Stimulated activated CD4-positive, alpha-beta T cell treated with anti-CD3 and anti-CD28 coated beads, Interleukin-1b, Interleukin-23, amount 100 ng/mL, for 24 hours (primary cell): ENCODE measurements at places on chromosomes 5 and 9.

DNA sequence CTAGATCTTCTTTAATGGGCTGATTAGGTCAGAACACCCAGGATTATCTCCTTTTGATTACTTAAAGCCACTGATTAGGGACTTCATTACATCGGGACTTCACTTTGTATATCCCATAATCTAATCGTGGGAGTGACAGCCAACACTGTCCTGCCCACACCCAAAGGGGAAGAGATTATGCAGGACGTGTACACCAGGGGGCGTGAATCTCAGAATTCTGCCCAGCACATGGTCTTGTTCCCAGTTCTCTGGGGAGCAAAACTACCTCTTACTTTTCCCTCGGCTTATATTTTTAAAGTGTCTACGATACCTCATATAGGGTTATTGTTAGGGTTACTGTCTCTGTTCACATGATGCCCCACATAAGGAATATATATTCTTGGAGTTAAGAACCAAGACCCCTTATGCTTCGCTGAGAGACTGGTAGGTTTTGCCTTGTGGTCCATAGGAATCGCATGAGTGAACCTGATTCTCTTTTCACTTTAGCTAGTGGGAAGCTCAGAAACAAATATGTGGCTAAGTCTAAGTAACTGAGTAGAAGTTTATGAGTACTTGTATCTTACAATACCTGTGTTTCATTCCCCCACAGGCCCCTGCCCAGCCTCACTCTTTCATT is 192.7 kb downstream of the GNA14 start:
- DNase-seq = no peak

DNA sequence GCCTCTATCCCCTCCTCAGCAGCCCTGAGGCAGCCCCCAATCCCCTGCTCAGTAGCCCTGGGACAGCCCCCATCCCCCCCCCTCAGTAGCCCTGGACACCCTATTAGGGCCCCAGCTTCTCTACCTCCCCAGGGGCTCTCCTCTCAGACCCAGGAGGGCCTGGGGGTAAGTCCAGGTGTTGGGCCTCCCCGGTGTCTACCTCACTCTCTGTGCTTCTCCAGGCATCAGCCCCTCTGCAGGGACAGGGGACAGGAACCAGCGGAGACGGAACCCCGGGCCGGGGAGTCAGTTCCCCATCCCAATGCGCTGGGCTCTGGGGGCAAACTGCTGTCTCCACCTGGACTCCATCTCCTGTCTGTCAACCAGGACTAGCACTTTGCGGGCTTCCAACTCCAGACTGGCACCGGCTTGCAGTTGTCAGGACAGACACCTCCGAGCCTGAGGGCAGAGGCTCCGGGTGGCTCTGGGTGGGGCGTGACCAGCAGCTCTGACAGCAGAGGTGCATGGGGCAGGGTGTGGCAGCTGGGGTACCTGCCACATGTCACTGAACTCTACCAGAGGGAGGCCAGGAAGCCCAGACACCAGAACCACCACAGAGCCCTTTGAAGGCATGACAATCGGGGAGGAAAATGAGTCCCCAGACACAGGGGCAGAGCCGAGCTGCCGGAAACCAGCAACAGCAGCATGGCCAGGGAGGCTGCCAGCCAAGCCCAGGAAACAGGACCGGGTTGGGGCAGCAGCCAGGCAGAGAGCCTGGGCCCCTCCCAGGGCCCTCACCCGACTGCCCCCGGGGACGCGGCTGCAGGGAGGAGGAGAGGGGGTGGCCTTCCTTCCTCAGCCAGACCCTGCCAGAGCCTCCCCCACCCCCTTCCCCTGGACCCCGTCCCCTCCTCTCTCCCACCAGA is 17.7 kb upstream of the UBAC1 start:
- DNase-seq = no peak

DNA sequence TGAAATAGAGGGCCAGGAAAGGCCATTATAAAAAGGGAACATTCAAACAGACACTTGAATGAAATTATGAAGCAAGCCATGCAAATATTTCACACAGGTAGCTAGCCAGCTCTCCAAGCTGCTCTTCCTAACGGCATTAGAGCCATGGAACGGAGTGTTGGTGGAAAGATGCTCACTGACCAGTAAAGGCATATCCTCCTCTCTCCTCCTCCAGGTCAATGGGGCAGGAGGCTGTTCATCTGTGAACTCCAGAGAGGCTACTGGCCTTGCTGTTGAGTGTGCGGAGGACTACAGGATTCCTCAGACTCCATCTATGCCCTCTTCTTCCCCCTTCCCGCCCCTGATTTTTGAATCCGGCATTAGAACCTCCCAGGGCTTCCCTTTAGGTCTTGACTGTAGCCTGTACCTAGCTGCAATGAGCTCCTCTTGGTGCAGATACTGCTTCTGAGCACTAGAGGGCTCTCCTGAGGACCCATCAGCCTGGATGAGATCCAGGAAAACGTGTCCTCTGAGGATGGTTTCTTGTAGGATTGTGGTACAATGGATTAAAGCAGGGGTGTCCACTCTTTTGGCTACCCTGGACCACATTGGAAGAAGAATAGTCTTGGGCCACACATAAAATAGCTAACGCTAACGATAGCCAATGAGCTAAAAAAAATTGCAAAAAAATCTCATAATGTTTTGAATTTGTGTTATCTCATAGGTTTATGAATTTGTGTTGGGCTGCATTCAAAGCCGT is 162.2 kb downstream of the SREK1 start:
- no peak for DNase-seq

DNA sequence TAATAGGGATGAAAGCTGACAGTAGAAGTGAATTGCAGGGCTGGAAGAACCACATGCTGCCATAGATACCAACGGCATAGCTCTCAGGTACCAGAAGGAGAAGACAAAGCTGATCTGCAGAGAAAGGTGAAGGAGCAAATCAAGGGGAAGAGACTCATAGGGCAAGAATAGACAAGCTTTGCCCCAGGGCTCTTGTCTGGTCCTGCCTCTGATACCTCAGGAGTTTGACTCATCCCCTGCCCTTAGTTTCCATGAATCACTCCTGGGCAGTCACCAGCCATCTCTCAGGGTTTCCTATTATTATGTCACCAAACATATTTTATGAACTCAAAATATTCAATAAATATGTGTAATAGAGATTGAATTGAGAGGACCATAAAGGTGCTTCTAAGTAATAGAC is 800.9 kb downstream of the DNAH5 start:
- DNase-seq = no peak

DNA sequence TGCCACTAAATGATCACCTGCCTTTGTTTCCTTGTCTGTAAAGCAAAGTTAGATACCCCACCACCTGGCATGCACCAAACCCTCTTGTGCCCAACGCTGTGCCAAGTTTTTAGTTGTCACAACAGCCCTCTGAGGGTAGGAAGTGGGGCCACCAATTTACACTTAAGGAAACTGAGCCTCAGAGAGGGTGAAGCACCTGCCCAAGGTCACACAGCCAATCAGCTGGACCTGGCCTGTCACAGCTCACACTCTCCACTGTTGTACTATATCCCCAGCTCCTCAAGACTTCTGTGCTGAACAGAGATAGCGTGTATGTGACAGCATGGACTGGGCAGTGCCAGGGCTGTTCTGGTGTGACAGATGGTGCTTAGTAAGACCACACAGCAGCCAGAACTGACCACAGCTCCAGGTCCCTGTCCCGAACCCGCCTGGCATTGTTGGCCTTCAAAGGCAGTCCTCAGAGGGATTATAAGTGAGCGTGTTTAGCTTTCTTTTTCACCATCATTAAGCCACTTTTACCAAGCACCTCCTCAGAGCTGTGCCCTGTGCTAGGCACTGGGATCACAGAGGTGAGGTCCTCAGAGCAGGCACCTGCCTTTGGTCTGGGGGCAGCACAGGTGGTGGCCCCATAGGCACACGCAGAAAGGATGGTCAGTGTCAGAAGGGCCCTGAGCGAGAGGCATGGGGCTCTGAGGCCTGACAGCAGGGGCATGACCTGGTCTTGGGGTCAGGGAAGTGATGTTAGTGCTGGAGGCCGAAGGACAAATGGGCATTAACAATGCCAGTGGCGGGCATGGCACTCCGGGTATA is 71.1 kb downstream of the COL27A1 start:
- no peak for DNase-seq

GRCh38 chr5:156534085-156534484 is 207.1 kb downstream of the SGCD start:
- DNase-seq = no peak

GRCh38 chr5:95641741-95642220 is 4.8 kb upstream of the RFESD start:
- DNase-seq = no peak

GRCh38 chr9:96500696-96501632 is 51.0 kb downstream of the HABP4 start:
- no peak for DNase-seq

DNA sequence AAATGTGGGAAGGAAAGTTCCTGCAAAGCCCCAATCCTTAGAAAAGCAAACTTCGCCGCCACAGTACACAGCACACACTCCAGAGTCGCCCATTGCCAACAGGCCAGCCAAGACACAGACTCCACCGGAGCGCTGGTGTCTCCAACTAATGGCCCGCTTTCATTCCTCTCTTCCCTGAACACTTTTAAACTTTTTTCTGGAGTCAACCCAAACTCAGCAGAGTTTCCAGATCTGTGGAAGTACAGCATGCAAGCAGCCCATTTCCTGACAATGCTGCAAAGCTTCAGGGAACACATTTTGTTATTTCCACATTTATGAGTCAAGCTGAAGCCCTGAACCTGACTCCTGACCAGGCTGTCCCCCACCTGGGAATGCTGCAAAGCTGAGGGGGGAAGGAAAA is 351.9 kb downstream of the NFIB start:
- DNase-seq = no peak

- no peak for DNase-seq
These were observed 395.4 kb downstream of the CSNK1G3 start for GRCh38 chr5:123907349-123907748.

GRCh38 chr5:169161022-169161680 is 139.8 kb downstream of the SLIT3 start:
- no peak for DNase-seq

DNA sequence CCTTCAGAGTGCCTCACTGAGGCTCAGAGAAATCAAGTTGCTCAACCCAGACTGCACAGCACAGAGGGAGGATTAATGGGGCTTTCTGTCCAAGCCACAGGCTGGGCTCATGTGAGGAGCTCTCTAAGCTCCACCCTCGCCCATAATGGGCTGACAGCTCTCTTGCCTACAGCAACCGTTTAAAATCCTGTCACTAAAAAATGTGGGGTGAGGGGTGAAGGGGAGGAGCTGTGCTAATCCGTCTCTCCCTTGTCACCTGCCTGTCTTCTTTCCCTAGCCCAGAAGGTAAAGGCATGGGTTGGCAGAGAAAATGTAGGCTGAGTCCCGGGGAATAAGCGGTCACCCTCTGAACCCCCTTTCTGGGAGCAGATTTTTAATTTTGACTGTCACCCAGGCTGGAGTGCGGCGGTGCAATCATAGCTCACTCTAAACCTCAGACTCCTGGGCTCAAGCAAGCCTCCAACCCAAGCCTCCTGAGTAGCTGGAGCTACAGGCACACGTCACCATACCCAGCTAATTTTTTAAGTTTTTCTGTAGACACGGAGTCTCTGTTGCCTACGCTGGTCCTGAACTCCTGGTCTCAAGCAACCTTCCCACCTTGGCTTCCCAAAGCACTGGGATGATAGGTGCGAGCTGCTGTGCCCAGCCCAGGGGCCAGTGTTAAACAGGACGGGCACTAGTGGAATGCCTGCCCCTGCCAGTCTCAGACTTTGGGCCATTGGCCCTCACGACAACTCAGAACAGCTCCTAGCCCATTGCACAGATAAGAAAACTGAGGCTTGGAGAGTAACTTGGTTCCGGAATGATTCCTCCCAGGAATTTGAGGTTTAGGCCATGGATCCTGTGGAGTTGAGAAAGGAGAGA is 89.5 kb downstream of the LMX1B start:
- DNase-seq = no peak

- no peak for DNase-seq
These were observed 58.1 kb downstream of the ICE1 start for GRCh38 chr5:5480481-5481111.

GRCh38 chr9:86238861-86239770 is 20.3 kb downstream of the C9orf153 start:
- DNase-seq = no peak

GRCh38 chr5:38226091-38226490 is 32.3 kb upstream of the EGFLAM start:
- DNase-seq = no peak

- DNase-seq = no peak
These were observed 124.3 kb downstream of the SUSD1 start for GRCh38 chr9:112050544-112051475.

GRCh38 chr5:56088967-56089829 is 94.4 kb upstream of the IL6ST start:
- no peak for DNase-seq

- no peak for DNase-seq
These were observed 14.4 kb upstream of the S1PR3 start for GRCh38 chr9:88976890-88977257.

GRCh38 chr9:79630521-79631403 is 59.0 kb downstream of the TLE4 start:
- no peak for DNase-seq

GRCh38 chr9:91558879-91559278 is 135.2 kb upstream of the NFIL3 start:
- no peak for DNase-seq

DNA sequence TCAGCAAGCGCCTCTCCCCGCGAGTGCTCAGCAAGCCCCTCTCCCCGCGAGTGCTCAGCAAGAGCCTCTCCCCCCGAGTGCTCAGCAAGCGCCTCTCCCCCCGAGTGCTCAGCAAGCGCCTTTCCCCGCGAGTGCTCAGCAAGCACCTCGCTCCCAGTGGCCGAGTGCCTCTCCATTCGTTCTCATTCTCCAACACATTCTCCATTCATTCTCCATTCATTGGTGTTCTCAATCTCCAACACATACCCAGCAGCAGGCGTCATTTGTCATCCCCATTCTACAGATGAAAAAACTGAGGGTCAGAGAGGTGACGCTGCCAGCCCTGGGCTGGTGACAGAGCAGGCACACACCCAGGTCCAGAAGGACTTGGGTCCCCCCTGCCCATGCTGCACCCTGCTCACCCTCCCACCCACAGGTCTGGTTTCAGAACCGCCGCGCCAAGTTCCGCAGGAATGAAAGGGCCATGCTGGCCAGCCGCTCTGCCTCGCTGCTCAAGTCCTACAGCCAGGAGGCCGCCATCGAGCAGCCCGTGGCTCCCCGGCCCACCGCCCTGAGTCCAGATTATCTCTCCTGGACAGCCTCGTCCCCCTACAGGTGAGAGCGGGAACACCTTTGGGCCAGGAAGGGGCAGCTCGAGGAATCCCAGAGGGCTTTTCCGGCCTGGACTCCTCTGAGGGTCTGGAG is 32.5 kb downstream of the PTGES start:
- DNase-seq = no peak
